ENCODE measurements at places on chromosomes 13 and 19. TPM values are rescaled to one million over a fixed set of nuclear protein-coding genes. Genes with fewer than 3 reads are reported as not detected.

DNA sequence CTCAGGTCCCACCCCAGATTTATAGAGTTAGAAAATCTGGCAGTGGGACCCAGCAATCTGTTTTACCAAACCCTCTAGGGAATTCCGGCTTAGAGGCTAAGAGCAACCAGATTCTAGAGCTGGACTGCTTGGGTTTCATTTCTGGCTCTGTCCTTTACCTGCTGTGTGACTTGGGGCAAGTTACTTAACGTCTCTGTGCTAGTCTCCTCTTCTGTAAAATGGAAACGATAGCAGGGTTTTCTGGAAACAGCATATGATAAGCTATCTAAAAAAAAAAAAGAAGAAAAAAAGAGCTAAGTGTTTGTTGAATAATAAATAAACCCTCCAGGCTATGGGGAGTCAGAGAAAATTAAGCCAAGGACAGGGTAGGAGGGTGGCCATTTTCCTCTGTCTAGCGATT lies 11.6 kb upstream of the CACNG7 start:
- H3K27ac ChIP-seq, result no peak overlapping the region
- H3K4me3 ChIP-seq, result no peak overlapping the region
- DNase-seq, result no peak
- H3K27me3 ChIP-seq, result no peaks in the 10 kb centered on the region
- H3K4me1 ChIP-seq, result no peaks in the 10 kb centered on the region

GRCh38 chr13:113724016-113724758 lies 34.8 kb upstream of the TMEM255B start:
- peaks cover 4% of the 10 kb centered on the region for H3K4me1 ChIP-seq
- H3K4me3 ChIP-seq, result no peak overlapping the region
- H3K36me3 ChIP-seq, result no peaks in the 10 kb centered on the region
- no peak for DNase-seq
- peak overlapping the region; percentile 39 for H3K27ac ChIP-seq

DNA sequence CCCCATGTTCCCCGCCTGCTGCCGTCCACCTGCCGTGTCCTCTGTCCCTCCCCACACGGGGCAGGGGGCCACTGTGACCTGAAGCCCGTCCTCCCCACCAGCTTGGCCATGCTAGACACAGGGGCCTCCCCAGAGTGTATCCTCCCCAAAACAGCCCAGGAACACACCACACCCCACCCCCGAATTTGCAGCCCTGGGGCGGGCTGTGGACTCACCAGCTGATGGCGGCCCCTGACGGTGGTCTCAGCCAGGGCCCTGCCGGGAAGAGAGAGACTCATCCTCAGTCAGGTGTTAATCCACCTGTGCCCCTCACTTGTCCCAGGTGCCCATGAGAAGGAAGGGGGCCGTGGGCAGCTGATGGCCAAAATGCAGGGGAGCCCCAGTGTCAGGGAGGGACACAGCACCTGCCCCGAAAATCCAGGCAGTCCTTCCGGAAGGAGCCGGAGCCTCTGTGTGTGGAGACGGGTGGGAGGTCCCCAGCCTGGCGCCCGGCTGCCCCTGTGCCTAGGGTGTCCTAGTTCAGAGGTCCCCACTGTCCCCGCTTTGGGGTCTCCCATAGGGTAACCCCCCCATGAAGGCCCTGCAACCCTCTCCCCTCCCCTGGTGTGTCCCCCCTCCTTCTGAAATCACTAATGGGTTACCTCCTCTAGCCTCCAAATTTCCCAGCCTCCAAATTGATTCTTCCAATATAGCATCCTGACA lies 39.3 kb upstream of the TCF3 start:
- H3K27me3 ChIP-seq, result no peaks in the 10 kb centered on the region
- DNase-seq, result no peak
- H3K4me1 ChIP-seq, result no peaks in the 10 kb centered on the region
- no peaks in the 10 kb centered on the region for H3K36me3 ChIP-seq
- H3K27ac ChIP-seq, result no peak overlapping the region

- peak overlapping the region; percentile 60 for H3K4me3 ChIP-seq
- DNase-seq, result peak; percentile 77
Measured at GRCh38 chr19:40433391-40434216, 7.8 kb upstream of the SERTAD1 start.

DNA sequence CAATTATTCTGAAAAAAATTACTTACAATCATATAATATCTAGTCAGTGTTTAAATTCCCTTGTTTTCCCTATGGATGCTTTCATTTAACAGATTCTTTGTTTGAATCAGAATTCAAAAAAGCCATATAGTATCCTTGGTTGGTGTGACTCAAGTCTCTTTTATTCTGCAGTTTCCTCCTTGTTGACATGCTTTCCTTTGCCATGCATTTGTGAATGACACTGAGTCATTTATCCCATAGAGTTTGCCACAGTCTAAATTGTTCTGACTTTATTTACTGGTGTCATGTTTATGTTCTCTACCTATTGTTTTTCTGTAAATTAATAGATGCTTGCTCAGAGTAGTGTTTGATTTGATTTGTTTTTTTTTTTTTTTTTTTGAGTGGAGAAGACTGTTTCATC lies 893.8 kb upstream of the SLC10A2 start:
- H3K27me3 ChIP-seq, result no peaks in the 10 kb centered on the region
- H3K27ac ChIP-seq, result no peak overlapping the region
- peaks cover under 1% of the 10 kb centered on the region for H3K4me1 ChIP-seq
- no peak for DNase-seq
- H3K36me3 ChIP-seq, result no peaks in the 10 kb centered on the region

DNA sequence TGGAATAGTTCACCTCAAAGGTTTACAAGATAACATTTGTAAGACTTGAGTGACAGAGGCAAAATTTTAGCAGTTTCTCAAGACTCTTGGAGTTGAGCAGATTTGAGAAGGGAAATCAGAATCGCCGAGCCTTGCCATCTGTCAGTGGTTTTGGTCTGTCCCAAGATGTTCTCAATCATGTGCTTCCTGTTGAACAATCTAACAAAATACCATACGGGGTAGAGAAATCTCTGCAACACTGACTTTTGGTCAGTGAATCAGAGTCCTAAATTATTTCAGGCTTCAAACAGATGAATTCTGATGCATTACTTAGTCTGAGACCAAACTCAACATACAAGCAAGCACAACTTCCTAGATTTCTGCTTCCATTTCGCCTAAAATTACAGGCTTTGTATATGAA lies 3.8 kb downstream of the KCTD12 start:
- H3K27ac ChIP-seq, result peak overlapping the region; percentile 81
- no peaks in the 10 kb centered on the region for H3K27me3 ChIP-seq
- no peaks in the 10 kb centered on the region for H3K36me3 ChIP-seq
- no peaks in the 10 kb centered on the region for H3K4me1 ChIP-seq

DNA sequence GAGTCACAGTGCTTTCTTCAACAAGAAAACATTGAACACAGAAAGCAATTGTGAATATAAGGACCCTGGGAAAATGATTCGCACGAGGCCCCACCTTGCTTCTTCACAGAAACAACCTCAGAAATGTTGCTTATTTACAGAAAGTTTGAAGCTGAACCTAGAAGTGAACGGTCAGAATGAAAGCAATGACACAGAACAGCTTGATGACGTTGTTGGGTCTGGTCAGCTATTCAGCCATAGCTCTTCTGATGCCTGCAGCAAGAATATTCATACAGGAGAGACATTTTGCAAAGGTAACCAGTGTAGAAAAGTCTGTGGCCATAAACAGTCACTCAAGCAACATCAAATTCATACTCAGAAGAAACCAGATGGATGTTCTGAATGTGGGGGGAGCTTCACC lies 15.7 kb downstream of the ZNF175 start:
- no peak overlapping the region for H3K27ac ChIP-seq
- H3K27me3 ChIP-seq, result no peaks in the 10 kb centered on the region
- no peak for DNase-seq
- peaks cover 13% of the 10 kb centered on the region for H3K36me3 ChIP-seq
- H3K4me3 ChIP-seq, result no peak overlapping the region

DNA sequence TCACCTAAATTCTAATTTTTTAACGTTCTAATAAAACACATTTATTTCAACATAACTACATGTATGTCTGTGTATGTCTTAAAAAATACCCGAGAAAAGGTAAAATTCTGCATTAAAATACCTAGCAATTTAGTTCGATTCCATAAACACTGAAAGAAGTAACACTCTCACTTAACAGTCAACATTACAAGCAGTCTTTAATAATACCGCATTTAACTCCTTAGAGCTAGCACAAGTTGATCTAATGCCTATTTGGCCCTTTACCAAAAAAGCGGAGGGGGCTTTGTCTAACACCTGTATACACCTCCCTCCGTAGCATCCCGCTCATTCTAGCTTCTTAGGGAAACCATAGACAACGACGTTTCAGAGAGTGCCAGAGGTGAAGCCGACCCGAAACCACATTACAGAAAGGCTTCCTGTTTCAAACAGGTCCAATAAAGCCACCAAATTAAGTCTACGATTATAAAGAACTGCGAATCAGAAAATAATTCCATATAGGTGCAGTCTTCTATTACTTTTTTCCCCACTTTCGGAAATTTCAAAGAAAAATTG lies 1.2 kb downstream of the SPART start:
- peak overlapping the region; percentile 99 for H3K27ac ChIP-seq
- peaks cover 58% of the 10 kb centered on the region for H3K4me1 ChIP-seq
- no peaks in the 10 kb centered on the region for H3K36me3 ChIP-seq
- DNase-seq, result no peak
- H3K27me3 ChIP-seq, result no peaks in the 10 kb centered on the region

- no peaks in the 10 kb centered on the region for H3K36me3 ChIP-seq
- H3K4me1 ChIP-seq, result no peaks in the 10 kb centered on the region
- no peak for DNase-seq
Measured at GRCh38 chr19:29266603-29267002, 53.7 kb upstream of the UQCRFS1 start.

GRCh38 chr13:33744589-33745369 lies 73.2 kb upstream of the RFC3 start:
- H3K27me3 ChIP-seq, result no peaks in the 10 kb centered on the region
- H3K4me3 ChIP-seq, result no peak overlapping the region
- H3K36me3 ChIP-seq, result no peaks in the 10 kb centered on the region
- DNase-seq, result no peak
- H3K4me1 ChIP-seq, result no peaks in the 10 kb centered on the region

GRCh38 chr19:35540356-35540927 lies 5.0 kb upstream of the TMEM147 start:
- no peak overlapping the region for H3K4me3 ChIP-seq
- DNase-seq, result no peak
- H3K36me3 ChIP-seq, result no peaks in the 10 kb centered on the region
- no peaks in the 10 kb centered on the region for H3K27me3 ChIP-seq
- H3K4me1 ChIP-seq, result peaks cover 5% of the 10 kb centered on the region

- H3K36me3 ChIP-seq, result no peaks in the 10 kb centered on the region
- peak overlapping the region; percentile 86 for H3K27ac ChIP-seq
- no peak overlapping the region for H3K4me3 ChIP-seq
- H3K4me1 ChIP-seq, result no peaks in the 10 kb centered on the region
Measured at GRCh38 chr19:16285769-16286498, 38.7 kb upstream of the KLF2 start.

DNA sequence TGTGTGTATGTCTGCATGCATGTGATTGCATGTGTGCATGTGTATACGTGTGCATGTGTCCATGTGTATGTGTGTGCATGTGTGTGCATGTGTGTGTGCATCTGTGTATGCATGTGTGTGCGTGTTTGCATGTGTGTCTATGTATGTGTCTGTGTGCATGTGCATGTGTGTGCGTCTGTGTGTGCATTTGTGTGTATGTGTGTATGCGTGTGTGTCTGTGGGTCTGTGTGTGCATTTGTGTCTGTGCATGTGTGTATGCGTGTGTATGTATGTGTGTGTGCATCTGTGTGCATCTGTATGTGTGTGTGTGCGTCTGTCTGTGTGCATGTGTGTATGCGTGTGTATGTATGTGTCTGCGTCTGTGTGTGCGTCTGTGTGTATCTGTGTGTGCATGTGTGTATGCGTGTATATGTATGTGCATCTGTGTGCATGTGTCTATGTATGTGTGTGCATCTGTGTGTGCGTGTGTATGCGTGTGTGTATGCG lies 3.0 kb downstream of the STXBP2 start:
- H3K27me3 ChIP-seq, result no peaks in the 10 kb centered on the region
- H3K36me3 ChIP-seq, result no peaks in the 10 kb centered on the region
- H3K27ac ChIP-seq, result no peak overlapping the region
- H3K4me1 ChIP-seq, result no peaks in the 10 kb centered on the region
- no peak overlapping the region for H3K4me3 ChIP-seq

DNA sequence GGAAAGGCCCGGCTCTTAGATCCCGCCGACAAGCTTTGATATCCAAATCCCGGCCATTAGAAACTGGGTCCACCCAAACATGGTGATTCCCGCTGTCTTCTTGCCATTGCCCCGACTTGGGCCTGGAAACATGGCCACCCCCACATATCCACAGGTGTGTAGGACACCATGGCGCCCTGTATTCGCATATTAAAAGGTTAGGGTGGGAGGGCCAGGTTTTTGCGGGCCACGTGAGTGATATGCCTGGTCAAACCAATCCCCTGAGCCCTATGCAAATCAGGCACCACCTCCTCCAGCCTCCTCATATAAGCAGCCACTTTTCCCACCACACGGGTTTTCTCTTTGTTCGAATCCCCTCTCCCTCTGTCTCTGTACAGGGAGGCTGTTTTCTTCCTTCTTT lies 766.4 kb downstream of the UQCRFS1 start:
- H3K27me3 ChIP-seq, result no peaks in the 10 kb centered on the region
- no peak overlapping the region for H3K27ac ChIP-seq
- H3K36me3 ChIP-seq, result no peaks in the 10 kb centered on the region
- no peak overlapping the region for H3K4me3 ChIP-seq
- DNase-seq, result no peak

GRCh38 chr19:2208975-2209374 lies 27.2 kb downstream of the PLEKHJ1 start:
- no peaks in the 10 kb centered on the region for H3K27me3 ChIP-seq
- H3K27ac ChIP-seq, result peak overlapping the region; percentile 12
- H3K4me3 ChIP-seq, result no peak overlapping the region
- peaks cover 86% of the 10 kb centered on the region for H3K36me3 ChIP-seq

GRCh38 chr19:40803857-40804782 lies 5.1 kb downstream of the EGLN2 start:
- no peak overlapping the region for H3K4me3 ChIP-seq
- H3K4me1 ChIP-seq, result peaks cover 79% of the 10 kb centered on the region
- no peaks in the 10 kb centered on the region for H3K27me3 ChIP-seq
- no peak for DNase-seq
- H3K36me3 ChIP-seq, result peaks cover 41% of the 10 kb centered on the region

Gene NKG7
- not detected for total RNA-seq

Gene GNG8
- total RNA-seq, result not detected

Gene HS6ST3
- total RNA-seq, result 0.98 TPM

Gene GRIK5
- 3.1 TPM for total RNA-seq

Gene SIGLEC14
- 6.3 TPM for total RNA-seq

Gene CGB2
- not detected for total RNA-seq

Gene PTH2
- total RNA-seq, result not detected

Gene MAP4K1
- total RNA-seq, result 7.6 TPM

Gene ICAM4
- not detected for total RNA-seq

Gene CBY2
- not detected for total RNA-seq

Gene SGCG
- 1.7 TPM for total RNA-seq

Gene WTIP
- total RNA-seq, result 39.3 TPM

Gene CYP4F8
- total RNA-seq, result not detected

Gene SIGLEC10
- 12.0 TPM for total RNA-seq

Data from tibial nerve (tissue), 4 donors.